ENCODE measurements at places on chromosomes 2 and 18.

GRCh38 chr18:9774150-9774549 lies 66.0 kb downstream of the RAB31 start:
- DNase-seq: no peak

- DNase-seq: no peak
Observed at GRCh38 chr2:124079045-124079444, 54.0 kb downstream of the CNTNAP5 start.

GRCh38 chr2:1491751-1492150 lies 78.5 kb downstream of the TPO start:
- DNase-seq: no peak

DNA sequence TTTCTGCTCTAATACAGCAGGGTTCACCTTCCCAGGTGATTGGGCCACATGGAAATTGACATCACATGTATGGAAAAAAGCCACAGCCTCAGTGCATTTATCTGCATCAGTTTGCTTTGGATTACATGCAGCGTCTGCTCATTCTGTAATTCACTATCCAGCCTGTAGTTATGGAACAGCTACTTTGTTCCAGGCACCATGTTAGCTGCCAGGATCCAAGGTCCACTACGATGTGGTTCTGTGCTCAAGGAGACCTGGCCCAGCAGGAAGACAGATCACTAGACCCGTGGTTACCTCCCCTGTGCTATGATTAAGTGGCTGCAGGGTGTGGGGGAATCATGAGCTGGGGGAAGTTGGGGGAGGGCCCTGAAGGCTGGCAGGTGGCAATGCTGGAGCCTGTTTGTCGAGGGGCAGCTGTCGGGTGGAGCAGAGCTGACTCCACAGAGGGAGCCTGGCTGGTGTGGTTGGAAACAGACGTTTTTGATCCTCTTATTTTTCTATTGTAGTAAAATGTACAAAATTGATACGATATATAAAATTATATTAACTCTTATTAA lies 58.6 kb downstream of the TSHZ1 start:
- DNase-seq: no peak
